Activated gamma-delta T cell treated with Interleukin-2 at 50 U/mL for 16 hours (primary cell): ENCODE measurements at places on chromosomes 13 and 19.

GRCh38 chr13:92727118-92727517, 499.5 kb upstream of the GPC6 start:
- DNase-seq, result no peak

DNA sequence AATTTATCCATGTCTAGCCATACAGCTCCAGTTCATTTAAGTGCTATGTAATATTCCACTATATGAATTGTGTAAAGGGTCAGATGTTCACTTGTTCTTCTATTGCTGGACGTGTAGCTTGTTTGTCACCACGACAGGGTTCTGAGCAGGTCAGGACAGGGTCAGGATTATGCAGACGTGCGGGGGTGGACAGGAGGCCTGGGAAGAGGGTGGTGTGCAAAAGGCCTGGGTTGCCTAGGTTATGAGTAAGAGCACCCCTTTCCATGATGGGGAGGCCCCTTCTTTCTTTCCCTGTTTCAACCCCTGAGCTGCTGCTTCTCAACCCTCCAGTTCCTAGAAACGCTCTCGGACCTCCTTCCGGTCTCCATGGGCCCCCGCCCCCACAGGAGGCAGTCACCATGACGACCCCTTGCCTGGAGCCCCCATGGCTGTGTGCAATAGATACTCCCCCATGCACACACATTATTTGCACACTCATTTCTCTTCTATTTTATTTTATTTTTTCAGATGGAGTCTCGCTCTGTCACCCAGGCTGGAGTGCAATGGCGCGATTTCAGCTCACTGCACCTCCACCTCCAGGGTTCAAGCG, 2.0 kb downstream of the EXOC3L2 start:
- no peak for DNase-seq

DNA sequence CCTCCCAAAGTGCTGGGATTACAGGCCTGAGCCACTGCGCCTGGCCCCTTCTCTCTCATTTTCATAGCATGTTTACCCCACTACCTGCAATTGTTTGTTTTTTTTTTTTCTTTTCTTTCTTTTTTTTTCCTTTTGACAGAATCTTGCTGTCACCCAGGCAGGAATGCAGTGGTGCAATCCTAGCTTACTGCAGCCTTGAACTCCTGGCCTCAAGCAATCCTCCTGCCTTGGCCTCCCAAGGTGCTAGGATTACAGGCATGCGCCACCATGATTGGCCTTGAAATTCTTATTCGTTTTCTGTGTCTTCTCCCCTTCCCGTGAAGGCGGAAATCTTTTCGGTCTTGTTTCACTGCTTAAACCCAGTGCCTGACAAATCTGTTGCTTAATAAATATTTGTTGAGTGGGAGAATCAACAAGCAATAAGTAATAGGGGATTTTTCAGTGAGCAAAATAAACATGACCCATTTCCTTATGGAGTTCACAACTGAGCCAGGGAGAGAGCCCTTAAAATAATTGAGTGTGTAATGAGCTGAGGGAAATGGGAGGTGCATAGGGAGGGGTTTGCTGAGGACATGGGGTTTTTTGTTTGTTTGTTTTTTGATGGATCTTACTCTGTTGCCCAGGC, 1.8 kb upstream of the INSR start:
- no peak for DNase-seq

DNA sequence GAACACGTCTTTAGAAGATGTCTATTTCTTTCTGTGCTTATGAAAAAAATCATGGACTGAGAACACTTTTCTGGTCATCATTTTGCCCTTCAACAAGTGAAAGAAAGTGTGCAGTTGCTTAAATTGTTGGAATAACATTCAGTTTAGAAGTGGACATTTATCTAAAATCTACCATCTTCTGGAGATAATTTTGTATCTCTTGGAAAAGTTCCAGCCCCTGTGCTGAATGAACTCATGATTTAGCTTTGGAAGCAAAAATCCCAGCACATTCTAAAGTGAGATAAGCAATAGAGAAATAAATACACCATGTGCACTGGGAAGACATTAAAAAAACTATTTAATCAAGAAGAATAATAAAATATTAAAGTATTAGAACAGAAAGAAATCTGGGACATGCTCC, 1420.8 kb upstream of the SLC10A2 start:
- DNase-seq, result no peak

GRCh38 chr19:29779921-29780320, 31.9 kb upstream of the CCNE1 start:
- DNase-seq, result no peak
